A549 treated with DMSO at 1 μM for 4 hours (cell line): ENCODE measurements at places on chromosomes 3 and 15. TPM values are rescaled to one million over a fixed set of nuclear protein-coding genes. Genes with fewer than 3 reads are reported as not detected.

Gene OR5H6
- total RNA-seq: not detected in 5 replicates

Gene ECE2
- total RNA-seq: not detected in 5 replicates

Gene PTPRG
- total RNA-seq: 2.3 to 3.5 TPM (median 3.2 TPM) in 5 replicates

Gene IQCF5
- not detected in 5 replicates for total RNA-seq

Gene RASGRP1
- 0.30 to 0.57 TPM (median 0.37 TPM) in 5 replicates for total RNA-seq

Gene CLDN18
- not detected in 5 replicates for total RNA-seq

Gene ATP13A5
- not detected in 5 replicates for total RNA-seq

Gene TTLL13
- 0.14 to 0.16 TPM (median 0.15 TPM) in 4 of 5 replicates, not detected in the other for total RNA-seq

Gene MOBP
- 0.02 to 0.28 TPM (median 0.07 TPM) in 3 of 5 replicates, not detected in the others for total RNA-seq
